Activated naive CD8-positive, alpha-beta T cell treated with anti-CD3 and anti-CD28 coated beads for 36 hours (primary cell): ENCODE measurements at places on chromosomes 12 and 14. TPM values are rescaled to one million over a fixed set of nuclear protein-coding genes. Genes with fewer than 3 reads are reported as not detected.

DNA sequence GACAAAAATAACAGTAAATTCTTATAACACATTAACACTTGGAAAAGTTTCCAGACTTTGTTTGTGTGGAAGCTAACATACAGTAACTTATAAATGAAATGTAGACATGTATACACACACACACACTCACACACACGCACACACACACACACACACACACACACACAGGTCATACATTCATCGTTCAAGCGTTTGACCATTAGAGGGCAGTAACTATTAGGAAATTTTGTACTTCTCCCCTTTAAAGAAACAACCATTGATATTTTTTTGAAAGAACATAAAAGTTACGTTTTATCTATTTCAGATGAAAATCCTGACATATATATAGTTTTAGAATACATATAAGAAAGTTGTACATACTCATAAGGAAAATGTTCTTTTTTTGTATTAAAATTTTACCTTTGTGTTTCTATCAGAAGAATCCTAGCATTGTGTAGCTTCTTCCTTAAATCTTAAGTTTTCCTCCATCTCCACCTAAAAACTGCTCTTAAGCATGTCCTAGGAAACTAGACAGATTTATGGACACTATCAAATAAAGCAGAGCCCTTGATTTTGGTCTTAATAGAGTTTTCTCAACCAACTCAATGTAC lies 29.0 kb downstream of the PTPRQ start:
- H3K4me1 ChIP-seq, result no peaks in the 10 kb centered on the region
- H3K27ac ChIP-seq, result no peak overlapping the region
- H3K36me3 ChIP-seq, result no peaks in the 10 kb centered on the region
- H3K4me3 ChIP-seq, result no peak overlapping the region

GRCh38 chr12:76375939-76376338 lies 27.7 kb upstream of the BBS10 start:
- H3K27me3 ChIP-seq, result no peaks in the 10 kb centered on the region
- peaks cover 4% of the 10 kb centered on the region for H3K4me1 ChIP-seq
- no peak for DNase-seq
- H3K27ac ChIP-seq, result no peak overlapping the region

DNA sequence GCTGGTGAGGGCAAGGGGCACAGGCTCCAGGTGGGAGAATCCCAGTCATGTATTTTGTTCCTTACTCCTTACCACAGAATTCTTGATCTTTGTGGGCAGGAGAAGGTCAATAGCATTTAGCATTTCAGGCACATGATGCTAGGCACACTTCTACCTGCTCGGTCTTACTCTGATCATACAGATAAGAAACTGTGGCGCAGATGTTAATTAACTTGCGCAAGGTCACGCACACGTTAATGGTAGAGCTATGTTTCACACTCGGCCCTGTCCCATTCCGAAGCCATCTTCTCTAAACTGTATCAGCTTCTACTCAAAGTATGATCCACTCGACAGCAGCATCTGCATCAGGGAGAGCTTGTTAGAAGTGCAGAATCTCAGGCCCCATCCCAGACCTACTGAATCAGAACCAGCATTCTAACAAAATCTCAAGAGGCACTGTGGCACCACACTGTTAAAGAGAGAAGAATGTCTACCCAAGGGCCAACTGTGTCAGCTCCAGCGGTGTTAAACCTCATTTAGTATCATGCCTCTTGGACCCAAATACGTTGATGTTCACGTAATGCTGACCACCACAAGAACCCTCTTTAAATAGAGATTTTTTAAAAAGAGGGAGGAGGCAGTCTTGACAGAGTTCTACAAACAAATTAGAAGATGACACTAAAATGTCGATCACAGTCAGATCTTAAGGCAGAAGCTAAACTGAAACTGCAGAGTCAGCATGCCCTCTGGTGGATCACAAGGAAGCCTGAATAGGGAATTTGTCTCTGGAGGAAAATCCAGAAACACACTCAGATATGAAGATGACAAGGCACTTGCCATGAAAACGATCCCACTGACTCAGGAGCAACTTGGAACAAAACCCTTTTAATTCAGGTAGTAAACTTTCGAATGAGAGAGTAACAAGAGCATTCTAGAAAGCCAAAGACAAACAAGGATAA lies 7.3 kb downstream of the STXBP6 start:
- peaks cover 31% of the 10 kb centered on the region for H3K27me3 ChIP-seq
- no peak for DNase-seq
- H3K36me3 ChIP-seq, result no peaks in the 10 kb centered on the region
- H3K4me1 ChIP-seq, result no peaks in the 10 kb centered on the region
- H3K4me3 ChIP-seq, result no peak overlapping the region

DNA sequence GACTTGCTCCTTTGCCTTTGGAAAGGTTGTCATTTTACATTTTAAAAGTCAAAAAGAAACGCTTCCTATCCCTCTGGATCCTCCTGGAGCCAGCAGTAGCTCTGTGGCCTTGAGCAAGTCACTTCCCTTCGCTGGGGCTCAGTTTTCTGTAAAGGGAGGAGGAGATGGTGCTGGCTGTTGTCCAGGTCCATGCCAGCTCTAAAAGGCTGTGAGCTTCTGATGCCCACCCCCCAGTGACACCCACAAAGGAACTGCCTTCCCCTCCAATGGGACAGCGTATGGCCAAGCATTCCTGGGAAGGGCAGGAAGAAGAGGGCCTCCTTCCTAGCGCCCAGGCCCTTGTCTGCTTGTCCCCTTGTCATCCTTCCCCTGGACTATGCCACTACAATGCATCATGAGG lies 81.5 kb downstream of the NTF3 start:
- H3K36me3 ChIP-seq, result no peaks in the 10 kb centered on the region
- peaks cover 10% of the 10 kb centered on the region for H3K27me3 ChIP-seq
- no peak for DNase-seq

- no peaks in the 10 kb centered on the region for H3K36me3 ChIP-seq
- H3K4me3 ChIP-seq, result peak overlapping the region; percentile 67
- no peak for DNase-seq
Measured at GRCh38 chr14:60655898-60656685, 6.8 kb upstream of the SIX1 start.

- no peaks in the 10 kb centered on the region for H3K36me3 ChIP-seq
- DNase-seq, result no peak
- H3K4me1 ChIP-seq, result no peaks in the 10 kb centered on the region
- peaks cover 29% of the 10 kb centered on the region for H3K27me3 ChIP-seq
- H3K4me3 ChIP-seq, result no peak overlapping the region
Measured at GRCh38 chr12:65959452-65959851, 135.2 kb downstream of the HMGA2 start.

DNA sequence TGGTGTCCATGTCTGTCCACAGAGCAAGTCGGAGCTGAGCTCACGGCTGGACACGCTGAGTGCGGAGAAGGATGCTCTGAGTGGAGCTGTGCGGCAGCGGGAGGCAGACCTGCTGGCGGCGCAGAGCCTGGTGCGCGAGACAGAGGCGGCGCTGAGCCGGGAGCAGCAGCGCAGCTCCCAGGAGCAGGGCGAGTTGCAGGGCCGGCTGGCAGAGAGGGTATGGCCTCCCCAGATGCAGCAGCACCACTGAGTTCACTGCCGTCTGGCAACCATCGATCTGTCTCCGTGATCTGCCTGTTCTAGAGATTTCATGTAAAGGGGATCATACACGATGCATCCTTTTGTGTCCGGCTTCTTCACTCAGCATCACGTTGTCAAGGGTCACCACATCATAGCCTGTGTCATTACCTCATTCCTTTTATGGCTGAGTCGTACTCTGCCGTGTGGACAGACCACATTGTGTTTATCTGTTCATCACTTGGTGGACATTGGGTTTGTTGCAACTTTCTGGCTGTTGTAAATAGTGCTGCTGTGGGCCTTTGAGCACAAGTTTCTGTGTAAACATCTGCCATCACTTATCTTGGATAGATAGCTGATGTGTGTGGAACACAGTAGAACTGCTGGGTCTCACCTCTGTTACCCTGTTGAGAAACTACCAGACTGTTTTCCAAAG lies 21.9 kb downstream of the HIP1R start:
- no peaks in the 10 kb centered on the region for H3K27me3 ChIP-seq
- no peaks in the 10 kb centered on the region for H3K4me1 ChIP-seq
- no peak for DNase-seq
- no peaks in the 10 kb centered on the region for H3K36me3 ChIP-seq

FOXG1 gene
- not detected for total RNA-seq

RNASE2 gene
- not detected for total RNA-seq

KRT80 gene
- not detected for total RNA-seq

GARIN6 gene
- total RNA-seq, result not detected

AKAP5 gene
- total RNA-seq, result 1.2 TPM
